Dermis microvascular lymphatic vessel endothelial cell (primary cell): ENCODE measurements at places on chromosomes 5 and 9.

GRCh38 chr5:120382833-120383232 is 81.3 kb upstream of the PRR16 start:
- DNase-seq: no peak

GRCh38 chr5:170643591-170643990 is 139.8 kb downstream of the KCNIP1 start:
- no peak for DNase-seq

DNA sequence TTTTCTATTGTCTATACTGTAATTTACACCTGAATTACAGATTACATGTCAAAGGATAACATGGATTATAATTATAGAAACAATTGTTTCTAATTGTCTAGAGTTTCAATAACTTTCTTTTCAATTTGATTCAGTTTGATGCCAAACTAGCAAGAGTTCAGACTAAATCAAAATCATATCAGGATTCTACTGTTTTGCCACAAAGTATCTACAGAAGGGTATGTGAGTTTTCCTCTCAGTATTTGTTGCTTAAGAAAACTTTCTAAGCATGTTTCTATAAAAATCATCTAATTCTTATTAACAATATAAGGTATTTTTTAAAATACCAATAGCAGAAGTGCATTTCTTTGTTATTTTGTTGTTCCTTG is 12.5 kb downstream of the SELENOP start:
- no peak for DNase-seq

DNA sequence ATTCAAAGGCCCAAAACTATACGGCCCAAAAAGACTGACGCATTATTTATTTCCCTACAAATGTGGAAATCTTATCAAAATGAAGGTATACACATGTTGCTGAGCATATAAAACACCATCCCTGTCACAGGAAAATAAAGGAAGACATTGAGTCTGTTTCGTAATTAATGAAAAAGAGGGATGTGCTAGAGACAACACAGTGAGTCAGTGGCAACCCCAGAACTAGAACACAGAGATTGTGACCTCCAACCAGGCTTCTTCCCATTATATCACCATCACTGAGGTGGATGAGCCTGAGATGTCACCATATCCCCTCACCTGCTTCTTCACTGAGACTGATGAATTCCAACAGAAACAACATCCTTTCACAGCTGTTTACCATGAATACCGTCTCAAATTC is 3.8 kb downstream of the NDUFA8 start:
- no peak for DNase-seq

DNA sequence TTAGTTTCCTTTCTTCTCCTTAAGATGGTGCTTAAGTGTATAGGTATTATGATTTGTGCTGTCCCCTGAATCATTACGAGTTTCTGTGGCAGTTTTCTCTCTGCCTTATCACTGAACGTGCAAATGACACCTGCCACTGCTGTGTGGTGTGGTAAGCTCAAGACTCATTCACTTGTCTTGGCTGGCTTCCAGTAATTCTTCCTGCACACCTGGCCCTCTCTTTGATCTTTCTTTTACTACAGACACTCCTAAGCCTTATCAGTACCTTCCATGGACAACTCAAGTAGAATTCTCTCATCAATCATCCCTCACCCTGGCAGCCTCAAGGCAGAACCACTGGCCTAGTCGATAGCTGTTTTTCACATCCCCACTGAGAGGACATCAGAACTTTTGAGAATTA is 82.6 kb upstream of the ADAMTS19 start:
- no peak for DNase-seq

DNA sequence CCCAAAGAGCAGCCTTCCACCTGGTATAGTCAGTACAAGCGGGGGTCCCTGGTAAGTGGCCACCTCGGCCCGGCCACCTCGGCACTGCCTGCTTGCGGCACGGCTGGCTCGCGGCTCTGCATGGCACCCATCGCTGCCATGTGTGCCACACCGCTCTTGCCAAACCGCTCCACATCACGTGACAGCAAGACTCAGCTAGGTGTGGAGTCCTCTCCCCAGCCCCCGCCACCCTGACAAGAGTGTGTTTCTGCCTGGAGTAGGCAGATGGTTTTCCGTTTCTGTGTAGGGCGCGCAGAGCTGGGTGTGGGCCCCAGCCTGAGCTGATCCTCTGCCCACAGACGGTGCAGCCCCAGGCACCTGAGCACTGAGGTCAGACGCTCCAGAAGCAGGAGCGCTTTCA is 50.5 kb upstream of the FCN2 start:
- no peak for DNase-seq

DNA sequence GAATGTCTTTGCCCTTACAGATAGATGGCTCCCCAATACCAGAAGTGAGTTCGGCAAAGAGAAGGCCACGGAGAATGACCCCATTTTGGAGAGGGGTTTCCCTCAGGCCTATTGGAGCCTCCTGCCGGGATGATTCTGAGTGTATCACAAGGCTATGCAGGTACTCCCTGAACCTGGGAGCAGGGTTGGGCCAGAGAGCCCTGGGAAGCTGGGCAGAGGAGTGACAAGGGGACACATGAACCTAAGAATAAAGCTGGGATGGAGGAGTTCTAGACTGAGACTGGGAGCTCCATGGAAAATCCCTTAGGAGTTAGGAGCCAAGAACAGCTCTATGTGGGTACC is 433 bp downstream of the LEAP2 start:
- DNase-seq: no peak

DNA sequence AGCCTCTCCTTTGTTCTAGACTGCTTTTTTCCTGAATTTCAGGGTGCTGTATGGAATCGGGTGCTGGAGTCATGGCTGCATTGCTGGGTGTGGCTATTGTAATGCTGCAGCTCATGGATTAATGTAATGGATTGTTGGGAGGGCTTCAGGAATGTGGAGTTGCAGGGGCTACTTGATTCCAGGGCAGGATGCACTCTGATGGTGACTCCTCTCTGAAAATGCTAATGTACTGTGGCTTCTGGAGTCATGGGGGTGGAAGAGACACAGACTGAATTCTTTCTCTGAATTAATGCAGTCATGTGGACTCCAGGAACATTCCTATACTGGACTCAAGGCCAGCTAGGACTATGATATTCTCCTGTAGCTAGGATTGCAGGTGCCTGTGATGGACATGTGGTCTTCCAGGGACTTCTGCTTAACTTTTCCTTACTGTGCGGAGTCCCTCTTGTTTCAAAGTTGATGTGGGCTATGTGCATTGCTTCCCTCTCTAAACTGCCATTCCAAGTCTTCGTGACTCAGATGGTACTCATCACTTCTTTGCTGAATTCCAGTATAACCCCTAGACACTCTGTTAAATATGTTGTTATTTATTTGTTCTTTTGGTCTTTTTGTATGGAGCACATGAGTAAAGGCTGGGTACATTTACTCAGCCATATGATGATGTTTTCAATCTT is 396.2 kb downstream of the KCTD16 start:
- DNase-seq: no peak

DNA sequence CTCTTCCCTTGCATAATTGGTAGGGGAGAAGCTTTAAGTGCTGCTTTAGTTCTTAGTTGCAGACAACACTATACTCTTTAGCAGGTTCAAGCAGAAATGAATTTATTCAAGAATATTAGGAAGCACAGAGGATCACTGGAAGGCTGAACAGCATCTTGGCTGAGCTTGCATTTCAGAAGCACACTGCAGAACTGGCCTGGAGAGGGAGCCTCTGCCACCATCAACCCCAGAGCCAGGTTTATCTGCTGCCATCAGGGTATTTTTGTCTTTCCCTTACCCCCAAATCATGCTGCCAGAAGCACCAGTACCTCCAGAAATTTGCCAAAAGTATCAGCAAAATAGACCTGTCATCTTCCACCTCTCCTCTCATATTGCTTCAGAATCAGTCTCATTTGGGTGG is 440.7 kb downstream of the DMAC1 start:
- no peak for DNase-seq

GRCh38 chr9:110928599-110928998 is 109.7 kb downstream of the LPAR1 start:
- DNase-seq: no peak

- DNase-seq: no peak
Measured at GRCh38 chr5:134463991-134464760, 52.5 kb upstream of the CDKN2AIPNL start.

- no peak for DNase-seq
Measured at GRCh38 chr5:38249301-38249700, 9.1 kb upstream of the EGFLAM start.

DNA sequence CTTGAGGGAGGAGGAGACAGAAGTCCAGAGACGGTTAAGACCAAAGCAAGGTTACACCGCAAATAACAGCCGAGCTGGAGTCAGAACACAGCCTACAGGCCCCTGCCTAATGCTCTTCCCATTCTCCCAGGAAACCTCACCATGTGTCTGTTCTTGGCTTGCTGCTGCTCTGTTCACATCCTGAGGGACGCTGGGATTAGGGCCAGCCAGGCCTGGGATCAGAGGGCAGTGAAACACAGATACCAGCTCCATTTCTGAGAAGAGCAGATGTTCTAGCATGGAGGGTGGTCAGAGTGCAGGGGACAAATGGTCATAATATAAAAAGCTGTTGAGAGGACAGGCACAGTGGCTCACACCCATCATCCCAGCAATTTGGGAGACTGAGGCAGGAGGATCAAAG is 124.8 kb upstream of the LARP1 start:
- DNase-seq: no peak

- no peak for DNase-seq
Measured at GRCh38 chr5:136006761-136007251, 22.0 kb upstream of the TGFBI start.

GRCh38 chr5:44729536-44729935 is 79.2 kb upstream of the MRPS30 start:
- DNase-seq: no peak

- DNase-seq: no peak
Measured at GRCh38 chr9:133199648-133200321, 9.3 kb downstream of the OBP2B start.

- DNase-seq: no peak
Measured at GRCh38 chr9:89812556-89813181, 207.9 kb downstream of the GADD45G start.

DNA sequence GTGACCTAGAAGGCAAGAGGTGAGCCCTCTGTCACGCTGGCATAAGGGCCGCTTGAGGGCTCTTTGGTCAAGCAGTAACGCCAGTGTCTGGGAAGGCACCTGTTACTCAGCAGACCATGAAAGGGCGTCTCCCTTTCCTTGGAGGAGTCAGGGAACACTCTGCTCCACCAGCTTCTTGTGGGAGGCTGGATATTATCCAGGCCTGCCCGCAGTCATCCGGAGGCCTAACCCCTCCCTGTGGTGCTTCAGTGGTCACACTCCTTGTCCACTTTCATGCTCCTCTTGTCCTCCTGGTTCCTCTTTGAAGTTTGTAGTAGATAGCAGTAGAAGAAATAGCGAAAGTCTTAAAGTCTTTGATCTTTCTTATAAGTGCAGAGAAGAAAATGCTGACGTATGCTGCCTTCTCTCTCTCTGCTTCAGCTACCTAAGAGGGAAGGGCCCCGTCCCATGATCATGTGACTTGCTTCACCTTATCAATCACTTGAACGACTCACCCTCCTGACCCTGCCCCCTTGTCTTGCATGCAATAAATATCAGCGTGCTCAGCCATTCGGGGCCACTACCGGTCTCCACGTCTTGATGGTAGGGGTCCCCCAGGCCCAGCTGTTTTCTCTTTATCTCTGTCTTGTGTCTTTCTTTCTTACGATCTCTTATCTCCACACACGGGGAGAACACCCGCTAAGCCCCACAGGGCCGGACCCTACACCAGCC is 16.7 kb upstream of the SCGB3A1 start:
- no peak for DNase-seq

DNA sequence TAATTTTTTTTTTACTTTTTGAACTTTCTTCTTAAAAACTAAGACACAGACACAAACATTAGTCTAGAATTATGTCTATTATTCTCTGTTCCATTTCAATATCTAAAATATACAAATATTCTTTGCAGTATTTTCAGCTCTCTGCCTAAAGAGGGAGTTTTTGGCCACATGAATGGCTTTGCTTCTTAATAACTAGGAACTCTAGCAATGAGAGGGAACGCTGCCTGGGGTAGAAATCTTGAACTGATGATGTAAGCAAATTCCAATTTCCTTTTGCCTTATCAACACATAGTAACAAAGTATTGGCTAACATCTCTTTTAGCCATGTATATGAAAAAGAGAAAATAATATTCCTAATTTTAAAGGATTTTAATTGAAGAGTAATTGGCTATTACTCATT is 51.9 kb downstream of the SLC25A46 start:
- no peak for DNase-seq

GRCh38 chr5:13625616-13626198 is 318.8 kb downstream of the DNAH5 start:
- no peak for DNase-seq

- peak; percentile 84 for DNase-seq
Measured at GRCh38 chr5:115842089-115842935, 577 bp downstream of the AP3S1 start.

DNA sequence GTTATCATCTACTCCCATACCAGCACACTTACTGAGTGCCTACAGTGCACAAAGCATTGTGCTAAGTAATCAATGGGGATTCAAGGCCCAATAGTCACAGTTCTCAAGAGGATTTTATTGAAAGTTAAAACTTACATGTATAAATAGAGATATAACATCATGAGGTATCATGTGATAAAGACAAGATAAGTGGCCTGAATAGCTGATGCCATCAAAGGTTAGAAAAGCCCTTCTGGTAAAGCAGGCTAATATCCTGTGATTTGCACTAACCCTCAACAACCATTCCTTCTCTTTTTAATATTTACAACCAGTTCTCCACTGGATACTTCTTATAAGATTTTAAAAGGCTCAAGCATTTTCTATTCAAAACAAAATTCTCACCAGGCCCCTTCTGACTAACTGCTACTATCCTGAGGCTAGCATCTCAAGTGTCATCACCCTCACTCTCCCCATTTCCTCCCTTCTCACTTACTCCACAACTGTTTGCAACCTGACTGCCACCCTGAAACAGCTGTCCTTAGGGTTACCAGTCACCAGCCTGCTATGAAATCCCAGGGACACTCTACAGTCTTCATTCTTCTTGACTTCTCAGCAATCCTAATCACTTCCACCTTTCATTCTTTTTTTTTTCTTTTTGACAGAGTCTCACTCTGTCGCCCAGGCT is 377.9 kb downstream of the ENC1 start:
- DNase-seq: no peak

- DNase-seq: no peak
Measured at GRCh38 chr5:156920861-156921431, 42.1 kb downstream of the TIMD4 start.

DNA sequence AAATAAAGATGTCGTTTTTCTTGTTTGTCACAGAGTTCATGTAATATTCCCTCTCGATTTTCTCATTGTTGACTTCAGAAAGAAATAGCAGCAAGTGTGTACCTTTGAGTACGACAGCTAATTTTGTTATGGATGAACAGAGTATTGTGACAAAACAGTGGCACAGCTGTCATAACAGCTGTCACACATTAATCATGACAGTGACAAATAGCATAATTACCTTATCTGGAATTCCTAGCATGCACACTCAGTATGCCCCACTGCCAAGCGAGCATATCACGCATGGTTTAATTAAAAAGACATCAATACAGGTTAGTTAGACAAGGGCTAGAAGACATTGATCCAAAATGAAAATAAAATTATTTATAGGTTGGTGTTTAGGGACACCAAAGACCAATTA is 375.1 kb downstream of the SPATA31D1 start:
- no peak for DNase-seq

DNA sequence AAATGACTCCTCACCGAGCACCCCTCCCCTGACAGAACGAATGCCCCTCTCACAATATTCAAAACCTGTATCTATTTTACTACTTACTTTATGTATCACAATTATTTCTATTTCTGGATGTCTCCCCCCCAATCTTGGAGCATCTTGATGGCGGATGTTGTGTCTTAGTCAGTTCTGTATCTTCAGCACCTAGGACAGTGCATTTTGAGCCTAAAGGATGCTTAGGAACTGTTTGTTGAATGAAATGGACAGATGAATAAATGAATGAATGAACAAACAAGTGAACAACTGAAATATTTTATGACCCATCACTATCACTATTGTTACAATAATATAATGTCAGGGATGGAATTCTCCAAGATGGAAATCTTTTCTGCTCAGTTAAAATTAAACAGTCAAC is 295.7 kb downstream of the DNAH5 start:
- DNase-seq: no peak
